ENCODE measurements at places on chromosomes 16 and 17.
A peak's percentile ranks its signal among the peaks of the same experiment; 100 is the strongest.

GRCh38 chr17:50976951-50977472 lies 110.9 kb upstream of the TOB1 start:
- no peaks in the 10 kb centered on the region for H3K27me3 ChIP-seq
- H3K27ac ChIP-seq = no peak overlapping the region
- no peak for DNase-seq
- H3K4me3 ChIP-seq = no peak overlapping the region
- H3K4me1 ChIP-seq = no peaks in the 10 kb centered on the region
- H3K36me3 ChIP-seq = peaks cover 4% of the 10 kb centered on the region

- peak overlapping the region; percentile 49 for H3K4me3 ChIP-seq
- no peaks in the 10 kb centered on the region for H3K36me3 ChIP-seq
- peak; percentile 69 for DNase-seq
- peaks cover 4% of the 10 kb centered on the region for H3K4me1 ChIP-seq
- no peaks in the 10 kb centered on the region for H3K27me3 ChIP-seq
These were observed 175.8 kb downstream of the NPIPB11 start for GRCh38 chr16:29230671-29231096.

- H3K36me3 ChIP-seq = no peaks in the 10 kb centered on the region
- H3K27me3 ChIP-seq = peaks cover 8% of the 10 kb centered on the region
These were observed 11.3 kb upstream of the RNPS1 start for GRCh38 chr16:2278956-2279800.

DNA sequence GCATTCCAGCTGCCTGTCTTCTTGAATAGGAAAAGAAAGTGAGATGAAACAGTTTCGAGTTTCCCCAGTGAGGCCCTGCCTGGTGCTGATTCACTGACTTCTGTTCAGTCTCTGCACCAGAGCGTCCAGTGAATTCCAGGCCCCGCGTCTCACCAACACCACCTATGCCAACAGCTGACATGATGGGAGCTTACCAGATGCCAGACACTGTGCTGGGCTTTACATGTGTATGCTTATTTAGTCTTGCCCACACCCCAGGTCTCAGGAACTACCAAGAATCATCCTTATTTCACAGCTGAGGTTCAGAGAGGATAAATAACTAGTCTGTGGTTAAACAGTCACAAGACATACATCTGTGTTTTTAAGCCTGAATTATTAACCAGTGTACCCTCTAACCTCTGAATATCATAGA lies 29.1 kb upstream of the IRX6 start:
- no peaks in the 10 kb centered on the region for H3K36me3 ChIP-seq
- peak; percentile 61 for DNase-seq
- peaks cover 3% of the 10 kb centered on the region for H3K4me1 ChIP-seq
- H3K27ac ChIP-seq = no peak overlapping the region
- H3K4me3 ChIP-seq = no peak overlapping the region
- peaks cover 3% of the 10 kb centered on the region for H3K27me3 ChIP-seq

DNA sequence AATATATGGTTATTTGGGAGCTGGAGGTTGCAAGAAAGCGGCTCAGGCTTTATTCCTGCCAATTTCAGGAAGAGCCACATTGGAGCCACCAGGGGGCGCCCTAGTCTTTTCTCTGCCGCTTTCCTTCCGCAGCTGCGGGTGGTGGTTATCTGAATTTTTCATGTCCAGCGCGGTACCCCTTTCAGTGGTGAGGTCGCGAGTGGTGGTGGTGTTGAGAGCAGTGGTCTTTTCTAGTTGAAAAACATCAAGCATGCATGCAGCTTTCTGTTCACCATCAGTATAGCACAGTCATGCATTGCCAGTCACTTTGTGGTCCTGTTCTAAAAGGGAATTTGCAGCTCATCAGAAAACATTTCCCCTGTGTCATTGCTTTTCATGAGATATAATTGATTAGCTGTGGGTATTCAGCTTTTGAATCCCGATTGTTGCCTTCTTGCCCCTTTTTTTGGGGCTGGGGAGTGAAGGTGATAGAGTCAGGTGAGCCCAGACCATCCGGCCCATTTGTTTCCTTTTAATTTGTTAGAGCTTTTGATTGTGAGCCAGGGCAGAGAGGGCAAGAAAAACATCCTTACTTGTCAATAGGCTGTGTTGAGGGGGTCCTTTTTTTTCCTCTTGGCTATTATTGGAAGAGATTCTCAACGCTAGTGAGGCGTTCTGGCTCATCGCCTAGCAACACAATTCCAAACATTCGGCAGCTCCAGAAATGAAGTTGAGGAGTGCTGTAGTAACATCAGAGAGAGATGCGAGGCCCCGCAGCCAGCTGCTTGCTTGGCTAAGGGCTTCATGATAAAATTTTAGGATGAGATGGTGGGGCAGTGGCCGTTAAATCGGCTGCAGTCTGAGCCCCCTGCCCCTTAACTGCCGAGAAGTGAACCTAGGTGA lies 119.0 kb downstream of the SNX29 start:
- peaks cover 26% of the 10 kb centered on the region for H3K4me1 ChIP-seq
- no peaks in the 10 kb centered on the region for H3K27me3 ChIP-seq
- no peak overlapping the region for H3K4me3 ChIP-seq
- no peaks in the 10 kb centered on the region for H3K36me3 ChIP-seq
- H3K27ac ChIP-seq = no peak overlapping the region

- peak overlapping the region; percentile 30 for H3K27ac ChIP-seq
- peak; percentile 47 for DNase-seq
- H3K27me3 ChIP-seq = no peaks in the 10 kb centered on the region
- H3K4me3 ChIP-seq = no peak overlapping the region
These were observed 8.9 kb downstream of the LDAF1 start for GRCh38 chr16:21167360-21167759.

GRCh38 chr17:17670701-17671305 lies 10.5 kb upstream of the RAI1 start:
- peaks cover 31% of the 10 kb centered on the region for H3K27me3 ChIP-seq
- DNase-seq = peak; percentile 39
- no peak overlapping the region for H3K27ac ChIP-seq
- H3K4me3 ChIP-seq = no peak overlapping the region

GRCh38 chr17:41010441-41010840 lies 1.5 kb upstream of the KRTAP3-1 start:
- no peaks in the 10 kb centered on the region for H3K36me3 ChIP-seq
- peaks cover 17% of the 10 kb centered on the region for H3K4me1 ChIP-seq
- H3K27ac ChIP-seq = no peak overlapping the region
- no peak overlapping the region for H3K4me3 ChIP-seq
- DNase-seq = no peak

DNA sequence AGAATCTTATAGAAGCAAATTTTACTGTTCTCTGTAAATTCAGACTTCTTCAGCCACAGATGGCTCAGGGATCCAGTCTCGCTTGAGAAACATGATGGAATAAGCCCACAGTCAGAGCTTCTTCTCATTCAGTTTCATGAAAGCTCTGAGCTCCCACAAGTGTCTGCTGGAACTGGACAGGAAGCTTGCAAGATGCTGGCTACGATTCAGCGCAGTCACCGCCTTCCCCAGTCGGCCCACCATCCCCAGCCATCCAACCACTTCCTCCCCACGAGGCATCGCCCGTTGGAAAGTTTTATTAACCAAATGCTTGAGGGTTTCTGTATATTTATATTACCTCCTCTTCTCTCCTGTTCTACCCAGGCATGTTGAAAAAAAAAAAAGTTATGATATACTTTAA lies 171.7 kb downstream of the ZFHX3 start:
- H3K27me3 ChIP-seq = no peaks in the 10 kb centered on the region
- no peaks in the 10 kb centered on the region for H3K36me3 ChIP-seq
- no peak for DNase-seq
- no peak overlapping the region for H3K4me3 ChIP-seq
- peaks cover 14% of the 10 kb centered on the region for H3K4me1 ChIP-seq

- no peak for DNase-seq
- peak overlapping the region; percentile 2 for H3K27ac ChIP-seq
- H3K4me1 ChIP-seq = no peaks in the 10 kb centered on the region
- peak overlapping the region; percentile 72 for H3K4me3 ChIP-seq
- peaks cover 6% of the 10 kb centered on the region for H3K27me3 ChIP-seq
These were observed 1.8 kb downstream of the NAGS start for GRCh38 chr17:44006272-44006597.

- no peak overlapping the region for H3K27ac ChIP-seq
- no peaks in the 10 kb centered on the region for H3K4me1 ChIP-seq
- H3K27me3 ChIP-seq = no peaks in the 10 kb centered on the region
- no peak overlapping the region for H3K4me3 ChIP-seq
- DNase-seq = no peak
- H3K36me3 ChIP-seq = no peaks in the 10 kb centered on the region
These were observed 110.7 kb downstream of the GSG1L start for GRCh38 chr16:27952811-27953210.

DNA sequence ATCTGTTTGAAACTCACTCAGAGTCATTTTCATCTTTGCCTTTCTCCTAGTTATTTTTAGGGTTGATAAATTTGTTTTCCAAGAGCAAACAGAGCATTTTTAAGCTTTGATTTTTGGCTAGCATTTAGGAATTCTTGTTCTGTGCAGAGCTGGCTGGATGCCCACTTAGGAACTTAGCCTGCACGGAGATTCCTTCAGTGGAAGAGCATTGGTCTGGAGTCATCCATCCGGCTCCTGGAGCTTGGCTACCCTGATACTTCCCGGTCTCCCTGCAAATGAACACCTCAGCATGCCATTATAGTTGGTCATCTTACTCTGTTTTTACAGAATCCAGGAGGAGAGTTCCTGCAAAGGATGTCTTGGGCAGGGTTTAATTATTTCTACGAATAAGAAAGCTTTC lies 57.1 kb downstream of the SPECC1 start:
- H3K4me3 ChIP-seq = no peak overlapping the region
- no peak overlapping the region for H3K27ac ChIP-seq
- no peaks in the 10 kb centered on the region for H3K36me3 ChIP-seq
- peaks cover 3% of the 10 kb centered on the region for H3K4me1 ChIP-seq

- no peaks in the 10 kb centered on the region for H3K27me3 ChIP-seq
- no peak overlapping the region for H3K4me3 ChIP-seq
- H3K36me3 ChIP-seq = no peaks in the 10 kb centered on the region
- DNase-seq = no peak
- H3K27ac ChIP-seq = no peak overlapping the region
- no peaks in the 10 kb centered on the region for H3K4me1 ChIP-seq
These were observed 9.4 kb upstream of the SPATA2L start for GRCh38 chr16:89710709-89711564.

DNA sequence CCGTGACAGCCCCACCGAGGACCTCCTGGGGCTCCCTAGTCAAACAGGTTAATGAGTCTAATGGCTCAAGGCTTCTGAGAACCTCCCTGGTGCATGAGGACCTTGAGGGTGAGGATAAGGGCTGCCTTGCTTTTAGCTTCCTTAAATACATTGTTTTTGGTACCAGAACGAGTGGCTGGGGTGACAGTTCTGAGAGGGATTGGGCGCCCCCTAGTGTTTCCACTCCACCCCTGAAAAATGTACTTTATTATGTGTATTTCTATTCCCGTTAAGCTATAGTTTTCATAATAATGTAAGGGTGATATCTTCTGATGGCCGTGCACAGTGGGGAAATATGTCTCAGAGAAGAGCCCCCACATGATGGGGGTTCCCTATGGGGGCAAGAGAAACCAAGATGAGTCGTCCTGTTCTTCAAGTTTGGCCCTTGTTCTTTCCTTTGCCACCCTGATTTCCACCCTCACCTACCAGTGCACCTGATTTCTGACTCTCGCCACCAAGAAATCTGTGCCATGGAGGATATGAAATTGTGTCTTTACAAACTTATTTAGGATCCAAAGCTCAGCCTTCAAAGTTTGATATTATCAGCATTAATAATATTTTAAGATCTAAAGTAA lies 14.5 kb upstream of the VWA3A start:
- H3K4me3 ChIP-seq = no peak overlapping the region
- no peaks in the 10 kb centered on the region for H3K36me3 ChIP-seq
- DNase-seq = peak; percentile 72
- H3K4me1 ChIP-seq = no peaks in the 10 kb centered on the region
- no peak overlapping the region for H3K27ac ChIP-seq
- no peaks in the 10 kb centered on the region for H3K27me3 ChIP-seq

- no peaks in the 10 kb centered on the region for H3K4me1 ChIP-seq
- no peaks in the 10 kb centered on the region for H3K27me3 ChIP-seq
These were observed 64.9 kb downstream of the ARHGAP17 start for GRCh38 chr16:24950275-24950674.

GRCh38 chr16:23132775-23133463 lies 16.3 kb downstream of the USP31 start:
- H3K27me3 ChIP-seq = no peaks in the 10 kb centered on the region
- peak overlapping the region; percentile 35 for H3K4me3 ChIP-seq
- no peaks in the 10 kb centered on the region for H3K36me3 ChIP-seq
- H3K4me1 ChIP-seq = peaks cover 8% of the 10 kb centered on the region

GRCh38 chr17:8745586-8746500 lies 1.2 kb upstream of the CCDC42 start:
- DNase-seq = peak; percentile 48
- no peaks in the 10 kb centered on the region for H3K36me3 ChIP-seq
- no peaks in the 10 kb centered on the region for H3K4me1 ChIP-seq
- H3K27me3 ChIP-seq = no peaks in the 10 kb centered on the region
- H3K4me3 ChIP-seq = peak overlapping the region; percentile 35

GRCh38 chr16:10688726-10689125 lies 6.0 kb downstream of the TEKT5 start:
- H3K27me3 ChIP-seq = peaks cover 7% of the 10 kb centered on the region
- DNase-seq = no peak
- no peaks in the 10 kb centered on the region for H3K36me3 ChIP-seq
- H3K4me1 ChIP-seq = no peaks in the 10 kb centered on the region
- H3K4me3 ChIP-seq = no peak overlapping the region

GRCh38 chr17:49316889-49317675 lies 45.0 kb downstream of the ZNF652 start:
- H3K36me3 ChIP-seq = no peaks in the 10 kb centered on the region
- no peaks in the 10 kb centered on the region for H3K27me3 ChIP-seq
- no peak for DNase-seq
- H3K4me3 ChIP-seq = no peak overlapping the region

GRCh38 chr17:46898860-46899259 lies 24.1 kb upstream of the GOSR2 start:
- no peaks in the 10 kb centered on the region for H3K27me3 ChIP-seq
- no peak overlapping the region for H3K27ac ChIP-seq
- no peaks in the 10 kb centered on the region for H3K36me3 ChIP-seq
- no peaks in the 10 kb centered on the region for H3K4me1 ChIP-seq
- no peak for DNase-seq
- no peak overlapping the region for H3K4me3 ChIP-seq

DNA sequence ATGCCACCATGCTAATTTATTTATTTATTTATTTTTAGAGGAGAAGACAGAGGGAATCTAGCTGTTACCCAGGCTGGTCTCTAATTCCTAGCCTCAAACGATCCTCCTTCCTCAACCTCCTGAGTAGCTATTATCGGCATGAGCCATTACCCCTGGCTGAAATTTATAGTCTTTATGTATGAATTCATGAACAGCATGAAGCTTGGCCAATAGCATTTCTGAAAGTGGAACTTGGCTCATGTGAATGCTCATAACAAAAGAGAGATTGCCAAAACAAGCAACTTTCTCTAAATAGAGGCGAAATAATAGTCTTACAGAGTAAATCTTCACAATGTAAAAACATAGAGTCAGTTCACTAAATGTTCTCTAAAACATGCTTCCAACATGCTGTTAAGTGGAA lies 30.1 kb upstream of the SMURF2 start:
- no peaks in the 10 kb centered on the region for H3K4me1 ChIP-seq
- H3K4me3 ChIP-seq = no peak overlapping the region
- no peaks in the 10 kb centered on the region for H3K27me3 ChIP-seq
- H3K27ac ChIP-seq = no peak overlapping the region
- no peaks in the 10 kb centered on the region for H3K36me3 ChIP-seq
- no peak for DNase-seq

- DNase-seq = no peak
- H3K27ac ChIP-seq = no peak overlapping the region
- H3K4me1 ChIP-seq = no peaks in the 10 kb centered on the region
- no peak overlapping the region for H3K4me3 ChIP-seq
- no peaks in the 10 kb centered on the region for H3K36me3 ChIP-seq
These were observed 40.4 kb upstream of the SLFN13 start for GRCh38 chr17:35488991-35489390.

Measured in SJCRH30 (cell line).